Osteoblast (primary cell): ENCODE measurements at places on chromosomes 3 and 15. TPM values are rescaled to one million over a fixed set of nuclear protein-coding genes. Genes with fewer than 3 reads are reported as not detected.

TPRG1 gene
- 3.5 and 6.5 TPM in 2 replicates for total RNA-seq

GRCh38 chr15:64017082-64017588 is 29.1 kb downstream of the DAPK2 start:
- peak; percentile 65 for DNase-seq

- peak; percentile 31 for DNase-seq
Observed at GRCh38 chr3:13143381-13144004, 70.3 kb upstream of the IQSEC1 start.

DNA sequence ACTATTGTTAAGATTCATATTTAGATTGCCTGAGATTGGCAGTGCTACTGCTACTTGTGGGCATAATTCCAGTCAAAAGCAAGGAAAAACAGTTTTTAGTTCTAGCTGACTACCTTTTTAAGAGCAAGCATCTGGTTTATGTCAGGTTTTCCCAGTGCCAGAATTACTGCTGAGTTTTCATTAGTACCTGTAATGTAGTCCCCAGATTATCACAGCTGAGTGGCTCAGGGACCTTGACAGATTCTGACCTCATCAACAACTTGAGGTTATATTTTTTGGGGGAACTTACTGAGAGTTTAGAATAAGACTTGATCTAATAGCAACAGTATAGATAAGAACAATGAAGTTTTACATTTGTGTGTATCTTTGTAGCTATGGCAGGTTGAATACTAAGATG is 31.0 kb downstream of the NXPE3 start:
- DNase-seq: no peak

- DNase-seq: no peak
Observed at GRCh38 chr3:18237251-18238005, 187.7 kb downstream of the SATB1 start.
